ENCODE measurements at places on chromosomes 3 and 15. TPM values are rescaled to one million over a fixed set of nuclear protein-coding genes. Genes with fewer than 3 reads are reported as not detected.

Gene C2CD4A
- 0.22 TPM for total RNA-seq

- DNase-seq, result no peak
These were observed 80.1 kb downstream of the MYO1E start for GRCh38 chr15:59292442-59293151.

Gene DENND6A
- 15.4 TPM for total RNA-seq

Gene MME
- 1.1 TPM for total RNA-seq

GRCh38 chr3:23455775-23456174 is 252.6 kb downstream of the UBE2E2 start:
- DNase-seq, result no peak

DNA sequence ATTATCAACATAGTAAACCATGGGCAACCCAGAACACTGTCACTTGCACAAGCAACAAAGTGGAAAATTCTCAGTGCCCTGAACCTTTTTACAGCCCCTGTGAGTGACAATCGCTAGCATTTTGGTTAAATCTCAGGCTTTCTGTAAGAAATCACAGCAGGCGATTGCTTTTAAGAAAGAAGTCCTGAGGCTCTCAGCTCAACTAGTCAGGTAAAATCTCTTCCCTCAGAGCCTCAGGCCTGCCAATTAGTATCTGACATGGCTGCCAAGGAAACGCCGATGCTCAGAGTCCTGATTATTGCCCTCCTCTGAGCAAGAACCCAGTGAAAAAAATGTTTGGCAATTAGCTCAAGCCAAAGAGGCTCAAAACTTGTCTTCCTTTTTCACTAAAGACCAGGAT is 530.8 kb downstream of the DIPK2A start:
- no peak for DNase-seq

GRCh38 chr3:46733026-46733800 is 15.5 kb upstream of the PRSS50 start:
- no peak for DNase-seq

- DNase-seq, result no peak
These were observed 258.1 kb downstream of the TIGIT start for GRCh38 chr3:114551770-114552526.

Gene PLCL2
- total RNA-seq, result 28.7 TPM

Gene FBXW12
- not detected for total RNA-seq

GRCh38 chr3:85576091-85576690 is 617.4 kb downstream of the CADM2 start:
- DNase-seq, result peak; percentile 27

Gene HGD
- total RNA-seq, result 62.9 TPM

DNA sequence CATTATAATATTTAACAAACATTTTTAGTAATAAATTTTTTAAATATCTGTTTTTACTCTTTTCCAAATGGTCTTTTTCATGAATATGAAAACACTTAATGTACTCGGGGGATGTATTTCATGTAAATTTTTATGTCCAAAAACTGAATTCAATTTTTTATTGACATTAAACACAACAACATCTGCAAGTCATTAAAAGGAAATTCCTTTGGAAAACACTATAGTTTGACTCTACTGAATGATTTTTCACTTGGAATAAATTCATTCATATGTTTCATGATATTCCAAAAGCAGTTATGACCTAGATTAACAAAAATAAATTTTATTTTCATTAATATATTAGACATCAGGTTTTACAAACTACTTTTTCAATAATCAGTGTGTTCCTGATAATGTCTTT is 239.8 kb upstream of the AGTR1 start:
- no peak for DNase-seq

GRCh38 chr15:77986891-77987764 is 90.4 kb downstream of the TBC1D2B start:
- DNase-seq, result no peak

DNA sequence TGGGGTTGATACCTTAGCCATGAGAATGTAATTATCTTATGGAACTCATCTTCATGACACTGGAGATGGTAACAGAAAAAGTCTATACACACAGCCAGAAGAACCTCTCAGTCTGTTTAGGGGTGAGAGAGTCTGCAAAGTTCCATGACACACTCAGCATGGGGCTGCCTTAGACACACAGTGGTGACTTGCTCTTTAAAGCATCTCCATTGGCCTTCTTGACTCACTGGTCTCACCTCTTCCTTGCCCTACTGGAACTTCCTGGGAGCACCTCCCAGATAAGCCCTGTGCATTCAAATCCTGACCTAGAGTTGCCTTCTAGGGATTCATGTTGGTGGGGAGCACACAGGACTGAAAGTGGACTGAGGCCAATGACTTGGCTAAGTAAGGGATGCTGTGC is 9.3 kb downstream of the MAGI1 start:
- DNase-seq, result no peak

DNA sequence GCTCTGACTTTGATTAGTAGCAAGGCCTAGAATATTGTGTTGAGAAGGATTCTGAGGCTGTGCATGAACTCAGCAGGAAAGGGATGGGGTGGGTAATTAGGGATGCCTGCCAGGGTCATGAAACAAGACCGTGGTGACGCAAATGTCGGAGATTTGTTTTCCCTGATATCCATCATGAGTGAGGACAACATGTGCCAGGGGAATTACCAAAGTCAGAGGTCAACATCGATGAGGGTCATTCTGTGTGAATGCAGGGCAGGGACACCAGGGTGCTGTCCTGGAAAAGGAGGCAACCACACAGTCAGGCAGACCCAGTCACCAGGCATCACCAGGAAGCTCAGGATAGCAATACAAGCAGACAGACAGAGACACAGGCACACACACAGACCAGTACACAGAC is 52.2 kb downstream of the SLCO2A1 start:
- no peak for DNase-seq

Gene CADM2
- 1.1 TPM for total RNA-seq

Gene SUCNR1
- total RNA-seq, result 0.47 TPM

DNA sequence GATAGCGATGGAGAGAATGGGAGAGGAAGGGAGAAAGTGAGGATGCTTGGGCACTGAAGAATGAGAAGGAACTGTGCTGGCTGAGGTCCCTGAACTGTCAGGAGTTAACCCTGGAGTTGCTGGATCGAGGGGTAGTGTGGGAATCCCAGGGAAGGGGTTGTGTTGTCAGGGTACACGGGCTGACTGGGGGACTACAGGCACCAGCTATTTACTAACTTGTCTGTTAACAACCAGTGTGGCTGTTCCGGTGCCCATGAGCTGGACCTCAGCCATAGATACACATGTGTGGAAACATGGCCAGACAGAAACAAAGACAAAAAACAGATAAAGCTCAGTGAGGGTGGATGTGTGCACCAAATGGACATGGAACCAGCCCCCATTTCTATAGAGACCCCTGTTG is 55.1 kb downstream of the GASK1A start:
- no peak for DNase-seq

GRCh38 chr15:39429898-39430357 is 151.0 kb upstream of the THBS1 start:
- DNase-seq, result no peak

Gene SSUH2
- 1.6 TPM for total RNA-seq

GRCh38 chr3:15976524-15976923 is 178.7 kb upstream of the ANKRD28 start:
- DNase-seq, result no peak

DNA sequence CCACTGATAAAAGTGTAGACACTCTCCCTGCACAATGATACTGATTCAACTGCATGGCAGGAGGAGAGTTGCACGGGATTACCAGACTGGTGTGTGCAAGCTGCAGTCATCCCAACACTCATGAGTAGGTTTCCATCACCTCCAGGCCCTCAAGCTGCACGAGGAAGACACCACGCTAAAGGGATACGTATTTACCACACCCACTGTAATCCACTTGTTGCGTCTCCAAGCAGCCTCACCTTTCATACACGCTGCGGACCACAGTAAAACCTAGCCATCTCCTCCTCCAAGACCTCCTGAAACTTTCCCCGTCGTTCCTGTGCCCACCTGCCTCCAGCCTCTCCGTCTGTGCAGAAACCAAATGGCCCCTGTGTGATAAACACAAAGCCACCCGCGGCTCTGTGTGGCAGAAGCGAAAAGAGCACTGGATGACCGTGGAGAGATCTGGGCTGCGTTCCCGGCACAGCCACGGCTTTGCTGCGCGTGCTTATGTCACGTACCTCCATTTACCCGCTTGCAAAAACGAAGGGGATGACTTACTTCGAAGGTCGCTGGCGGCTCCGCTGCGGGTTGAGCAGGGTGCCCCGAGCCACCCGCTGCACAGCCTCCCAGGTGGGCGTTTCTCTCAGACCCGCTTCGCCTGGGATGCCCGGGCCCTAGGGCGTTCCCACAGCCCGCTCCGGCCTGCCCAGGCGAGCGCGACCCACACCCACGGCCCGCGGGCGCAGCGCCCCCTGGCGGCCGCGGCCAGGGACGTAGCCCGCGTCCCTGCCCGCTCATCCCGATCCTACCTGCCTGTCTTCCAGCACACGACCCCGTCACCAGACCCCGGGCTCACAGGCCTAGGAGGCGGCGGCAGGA is 643 bp downstream of the ABCC5 start:
- DNase-seq, result peak; percentile 70

Gene RBMS3
- 11.5 TPM for total RNA-seq

Gene SLC51B
- 127 TPM for total RNA-seq

Gene OR5K2
- not detected for total RNA-seq

- DNase-seq, result peak; percentile 60
These were observed 12.1 kb upstream of the THSD4 start for GRCh38 chr15:71103102-71103676.

- no peak for DNase-seq
These were observed 289.7 kb upstream of the DNAJC19 start for GRCh38 chr3:181279239-181279565.

DNA sequence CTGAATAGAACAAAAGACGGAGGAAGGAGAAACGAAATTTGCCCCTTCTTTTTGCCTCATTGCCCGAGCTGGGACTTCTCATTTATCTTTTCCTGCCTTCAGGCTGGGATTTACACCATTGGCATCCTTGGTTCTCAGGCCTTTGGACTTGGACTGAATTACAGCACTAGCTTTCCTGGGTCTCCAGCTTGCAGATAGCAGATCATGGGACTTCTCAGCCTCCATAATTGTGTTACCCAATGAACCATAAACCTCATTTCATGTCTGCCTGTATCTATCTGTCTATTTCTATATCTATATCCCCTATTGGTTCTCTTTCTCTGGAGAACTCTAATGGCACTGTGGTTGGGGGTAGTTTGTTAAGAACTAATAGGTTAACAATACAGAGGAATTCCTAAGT is 31.5 kb upstream of the CTXND1 start:
- no peak for DNase-seq

GRCh38 chr15:26841514-26841913 is 25.3 kb upstream of the GABRA5 start:
- DNase-seq, result no peak

DNA sequence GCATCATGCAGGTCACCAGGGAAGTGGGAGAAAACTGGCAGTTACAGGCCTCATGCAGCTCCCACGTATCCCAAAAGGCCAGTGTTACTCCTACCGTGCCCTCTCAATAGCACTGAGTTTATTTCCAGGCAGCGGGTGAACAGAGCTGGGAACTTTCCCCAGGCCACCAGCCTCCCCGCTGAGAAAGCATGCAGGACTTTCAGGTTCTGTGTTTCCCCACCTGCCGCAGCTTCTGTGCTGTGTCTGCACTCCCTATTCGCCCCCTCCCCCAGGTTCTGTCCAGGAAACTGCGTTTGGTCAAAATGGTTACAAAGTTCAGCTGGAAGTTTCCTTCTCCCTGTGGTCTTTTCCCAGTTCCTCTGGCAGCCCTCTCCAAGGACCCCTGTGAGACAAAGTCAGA is 21.4 kb downstream of the NEK11 start:
- no peak for DNase-seq

Gene PPP1R14D
- 153 TPM for total RNA-seq

DNA sequence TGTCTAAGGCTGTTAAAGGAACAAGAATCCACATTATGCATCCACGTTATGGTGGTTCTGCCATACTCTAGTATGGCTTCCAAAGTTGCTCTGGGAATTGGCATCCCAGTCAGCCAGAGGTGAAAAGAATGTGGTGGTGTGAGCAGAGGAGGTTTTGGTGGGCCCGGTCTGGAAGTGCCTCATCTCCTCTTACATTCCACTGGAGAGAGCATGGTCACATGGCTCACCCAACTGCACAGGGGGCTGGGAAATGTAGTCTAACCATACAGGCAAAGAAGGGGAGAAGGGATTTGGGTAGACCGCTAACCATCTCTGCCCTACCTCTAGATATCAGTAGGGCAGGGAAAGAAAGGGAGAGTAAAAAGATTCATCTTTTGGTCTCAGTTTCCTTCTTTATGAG is 3.2 kb upstream of the HEG1 start:
- no peak for DNase-seq

- no peak for DNase-seq
These were observed 601.2 kb downstream of the FOXP1 start for GRCh38 chr3:70982284-70982683.

GRCh38 chr3:70090322-70090913 is 90.9 kb downstream of the SAMMSON start:
- DNase-seq, result no peak

DNA sequence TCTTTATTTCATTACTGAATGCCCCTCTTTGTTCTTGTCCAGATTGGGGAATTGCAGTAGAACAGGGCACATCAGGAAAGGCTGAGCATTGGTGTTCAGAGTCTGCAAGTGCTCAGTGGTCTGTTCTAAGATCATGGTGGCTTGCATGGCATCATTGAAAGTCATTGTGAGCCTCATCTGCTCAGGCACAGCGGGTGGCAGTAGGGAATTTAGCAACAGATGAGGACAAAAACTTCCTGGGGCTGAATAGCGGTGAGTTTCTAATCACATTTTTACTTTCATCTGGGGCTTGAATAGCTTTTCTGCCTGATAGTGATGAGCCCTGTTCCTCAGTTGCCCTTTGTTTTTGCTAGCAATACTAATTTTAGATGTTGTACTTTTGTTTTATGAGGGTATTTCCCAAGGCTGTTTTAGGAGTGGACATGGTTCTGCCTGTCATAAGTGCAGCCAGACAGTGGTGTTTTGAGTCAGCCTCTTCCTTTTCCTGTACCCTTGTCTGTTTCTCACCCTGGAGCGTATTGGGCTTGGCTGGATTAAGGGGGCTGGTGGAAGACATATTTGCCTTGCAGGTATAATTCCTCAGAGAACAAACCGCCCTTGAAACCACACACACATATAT is 127.2 kb upstream of the IL12A start:
- no peak for DNase-seq

DNA sequence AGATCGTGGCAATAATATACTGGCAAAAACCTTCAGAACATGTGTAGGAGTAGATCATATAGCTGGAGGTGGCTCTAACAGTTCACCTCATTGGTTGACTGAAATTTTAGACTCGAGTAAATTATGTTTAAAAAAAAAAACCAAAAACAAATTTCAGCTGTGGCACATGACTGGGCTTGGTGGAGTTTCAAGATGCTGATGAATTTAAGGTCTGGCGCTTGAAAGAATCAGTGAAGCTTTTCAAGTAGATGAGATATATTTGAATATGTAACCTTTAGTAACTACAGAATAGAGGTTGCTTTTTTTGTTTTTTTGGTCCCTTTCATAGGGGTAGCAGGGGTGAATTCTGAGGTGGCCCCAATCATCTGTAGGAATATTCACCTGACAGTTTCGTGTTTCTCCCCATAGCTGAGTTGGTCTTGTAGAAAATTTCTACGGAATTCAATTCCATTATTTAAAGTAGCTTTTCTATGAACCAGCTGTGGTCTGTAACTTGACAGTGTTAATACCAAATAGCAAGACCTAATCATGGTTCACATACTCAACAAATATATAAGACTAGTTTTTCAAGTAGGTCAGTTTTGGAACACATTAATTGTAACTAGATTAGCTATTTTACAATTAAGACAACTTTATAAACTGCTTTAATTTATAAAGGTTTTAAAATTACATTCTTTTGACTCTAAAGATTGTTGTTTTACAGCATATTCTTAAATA is 65.6 kb downstream of the MAP4 start:
- DNase-seq, result no peak

Gene C3orf38
- total RNA-seq, result 17.8 TPM

Gene SAMMSON
- total RNA-seq, result not detected

All from left colon (tissue), 2 donors.